D341Med (cell line): ENCODE measurements at places on chromosomes 2 and 18.

DNA sequence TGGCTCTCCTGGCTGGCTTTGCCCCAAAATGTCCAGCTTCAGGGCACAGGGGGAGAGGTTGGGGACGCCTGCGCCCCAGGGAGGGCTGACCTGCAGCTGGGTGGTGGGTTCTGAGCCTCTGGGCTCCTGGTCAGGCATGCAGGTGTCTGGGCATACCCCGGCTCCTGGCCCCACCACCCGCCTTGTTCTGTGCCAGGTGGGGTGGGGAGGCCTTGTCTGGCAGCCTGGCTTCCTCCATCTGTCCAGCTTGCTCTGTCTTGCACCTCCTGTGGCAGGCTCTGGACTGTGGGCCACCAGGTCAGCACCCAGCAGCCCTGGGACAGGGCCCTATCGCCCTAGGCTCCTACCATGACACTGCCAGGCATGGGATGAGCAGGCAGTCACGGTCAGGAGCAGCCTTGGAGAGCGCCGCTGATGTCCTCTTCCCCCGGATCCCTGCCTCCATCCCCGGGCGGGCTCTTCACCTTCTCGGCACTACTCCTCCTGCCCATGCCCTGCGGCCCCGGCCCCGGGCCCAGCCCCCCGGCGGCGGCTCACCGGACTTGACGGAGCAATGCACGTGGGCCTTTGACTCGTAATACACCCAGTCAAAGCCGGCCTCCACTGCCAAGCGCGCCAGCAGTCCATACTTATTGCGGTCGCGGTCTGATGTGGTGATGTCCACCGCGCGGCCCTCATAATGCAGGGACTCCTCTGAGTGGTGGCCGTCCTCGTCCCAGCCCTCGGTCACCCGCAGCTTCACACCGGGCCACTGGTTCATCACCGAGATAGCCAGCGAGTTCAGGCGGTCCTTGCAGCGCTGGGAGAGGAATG lies 3.6 kb downstream of the IHH start:
- DNase-seq = no peak

DNA sequence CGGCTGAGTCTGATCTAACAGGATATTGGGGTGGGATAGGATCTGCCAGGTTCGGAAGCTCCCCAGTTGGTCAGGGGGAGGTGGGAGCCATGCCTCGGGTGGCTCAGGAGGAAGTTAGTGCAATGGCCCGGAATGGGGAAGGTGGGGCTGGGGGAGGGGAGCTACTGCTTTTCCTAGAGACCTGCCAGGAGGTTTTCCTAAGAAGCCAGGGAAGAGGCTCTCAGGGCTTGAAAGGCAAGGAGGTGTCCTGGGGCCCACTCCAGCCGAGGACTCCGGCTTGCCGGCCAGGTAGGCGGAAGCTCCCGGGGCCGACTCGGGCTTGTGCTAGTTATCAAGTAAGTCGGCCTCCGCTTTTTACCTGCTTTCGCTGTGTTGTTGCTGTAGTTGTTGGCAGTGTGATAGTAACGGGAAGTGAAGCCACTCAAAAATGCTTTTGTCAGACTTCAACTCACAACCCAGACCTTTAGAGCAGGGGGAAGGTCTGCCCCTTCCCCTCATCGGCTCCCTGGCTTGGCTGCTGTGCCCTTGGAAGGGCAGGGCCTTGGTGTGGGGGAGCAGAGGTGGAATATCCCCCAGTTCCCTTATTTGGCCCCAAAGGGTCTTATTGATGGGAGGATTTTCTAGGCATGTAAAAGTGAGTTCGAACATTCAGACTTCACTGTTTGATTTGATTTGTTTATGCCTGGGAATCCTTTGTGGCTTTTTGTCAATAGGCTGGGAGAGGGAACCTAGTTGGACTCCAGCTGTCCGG lies 5.4 kb downstream of the GDF7 start:
- DNase-seq = no peak

DNA sequence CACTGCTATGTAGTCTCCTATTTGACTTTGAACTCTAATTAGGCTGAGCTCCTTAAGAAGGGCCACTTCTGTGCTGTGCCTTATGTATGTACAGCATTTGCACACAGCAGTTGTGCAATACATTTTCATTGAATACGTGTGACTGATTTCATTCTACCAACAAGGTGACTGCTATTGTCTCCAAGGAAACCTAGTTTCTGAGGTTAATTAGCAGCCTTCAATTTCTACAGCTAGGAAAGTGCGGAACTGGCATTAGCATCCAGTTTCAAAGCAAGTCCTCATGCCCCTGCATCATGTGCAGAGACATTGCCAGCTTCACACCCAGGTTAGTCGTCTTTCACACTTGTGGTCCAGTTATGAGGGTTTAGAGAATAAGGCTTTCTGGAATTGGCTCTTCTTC lies 58.6 kb downstream of the NCK2 start:
- DNase-seq = no peak

DNA sequence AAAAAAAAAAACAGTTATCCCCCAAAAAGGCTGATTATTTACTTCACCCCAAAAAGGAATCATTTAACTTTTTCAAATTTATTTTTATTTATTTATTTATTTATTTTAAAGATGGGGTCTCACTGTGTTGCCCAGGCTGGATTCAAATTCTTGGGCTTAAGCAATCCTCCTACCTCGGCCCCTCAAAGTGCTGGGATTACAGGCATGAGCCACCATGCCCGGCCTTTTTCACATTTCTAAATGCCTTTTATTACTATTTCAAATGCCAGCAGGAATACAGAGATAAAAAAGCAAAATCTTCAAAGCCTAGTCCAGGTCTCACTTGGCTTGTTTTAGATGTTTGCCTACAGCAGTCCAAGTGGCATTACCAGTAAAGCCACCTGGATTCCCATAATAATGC lies 239.1 kb downstream of the ALPK2 start:
- no peak for DNase-seq

GRCh38 chr2:178195390-178196166 lies 1.3 kb downstream of the OSBPL6 start:
- no peak for DNase-seq

DNA sequence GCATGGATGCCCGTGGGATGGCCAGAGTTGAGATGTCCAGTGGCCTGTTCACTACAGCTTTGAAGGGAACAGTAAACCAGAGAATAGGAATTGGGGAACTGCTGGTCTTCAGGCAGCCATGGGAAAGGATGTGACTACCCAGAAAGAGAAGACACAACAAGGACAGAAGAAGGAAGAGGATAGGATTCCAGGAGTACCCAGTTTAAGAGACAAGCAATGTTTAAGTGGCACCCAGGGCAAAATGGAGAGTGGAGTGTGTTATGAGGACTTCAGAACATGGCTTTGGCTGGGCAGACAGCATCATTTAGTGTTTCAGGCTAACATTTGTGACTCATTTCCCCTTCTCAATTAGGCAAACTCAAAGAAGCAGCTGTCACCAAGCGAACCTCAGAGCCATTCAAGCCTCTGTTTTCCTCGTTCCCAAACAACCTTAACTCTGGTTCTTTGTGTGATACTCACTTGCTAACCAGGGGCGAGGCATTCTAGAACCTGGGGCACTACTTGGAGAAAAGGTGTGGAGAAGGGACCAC lies 4.0 kb upstream of the FAM124B start:
- no peak for DNase-seq

DNA sequence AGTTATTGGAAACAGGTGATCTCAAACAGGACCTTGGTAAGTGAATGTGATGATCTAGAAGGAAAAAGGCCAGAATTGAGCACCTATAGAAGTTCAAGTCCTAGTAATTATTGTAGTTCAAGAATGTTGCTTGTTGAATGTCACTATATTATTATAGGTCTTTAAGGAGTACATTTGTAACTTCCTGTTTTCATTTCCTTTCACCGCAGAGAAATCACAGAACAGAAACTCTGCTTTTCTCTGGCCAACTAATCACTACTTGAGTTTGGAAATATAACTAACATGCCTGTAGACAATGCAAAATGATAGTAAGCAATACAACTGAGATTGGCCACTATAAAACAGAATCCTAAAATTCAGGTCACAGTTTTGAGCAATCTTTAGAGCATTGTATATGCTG lies 61.8 kb upstream of the EFEMP1 start:
- no peak for DNase-seq

DNA sequence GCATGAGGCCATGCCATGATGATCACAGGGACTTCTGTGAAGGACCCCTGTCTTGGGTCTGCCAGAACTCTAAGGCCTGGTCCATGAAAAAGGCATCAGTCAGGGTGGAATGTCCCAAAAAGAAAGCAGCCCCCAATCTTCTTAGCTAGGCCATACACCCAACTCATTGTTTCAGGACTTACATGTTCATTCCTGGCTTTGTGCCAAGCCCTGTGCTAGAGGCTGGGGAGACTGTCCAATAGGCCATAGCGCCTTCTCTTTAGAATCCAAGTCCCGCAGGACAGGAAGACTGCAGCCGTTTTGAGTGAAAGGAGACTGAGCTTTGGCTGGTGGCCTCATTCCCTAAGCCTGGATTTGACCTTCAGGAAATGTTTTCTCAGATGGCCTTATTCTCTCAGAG lies 247.3 kb downstream of the PRKCE start:
- no peak for DNase-seq

GRCh38 chr18:7459851-7460770 lies 107.0 kb upstream of the PTPRM start:
- no peak for DNase-seq

GRCh38 chr2:138239902-138240491 lies 261.6 kb upstream of the SPOPL start:
- no peak for DNase-seq

DNA sequence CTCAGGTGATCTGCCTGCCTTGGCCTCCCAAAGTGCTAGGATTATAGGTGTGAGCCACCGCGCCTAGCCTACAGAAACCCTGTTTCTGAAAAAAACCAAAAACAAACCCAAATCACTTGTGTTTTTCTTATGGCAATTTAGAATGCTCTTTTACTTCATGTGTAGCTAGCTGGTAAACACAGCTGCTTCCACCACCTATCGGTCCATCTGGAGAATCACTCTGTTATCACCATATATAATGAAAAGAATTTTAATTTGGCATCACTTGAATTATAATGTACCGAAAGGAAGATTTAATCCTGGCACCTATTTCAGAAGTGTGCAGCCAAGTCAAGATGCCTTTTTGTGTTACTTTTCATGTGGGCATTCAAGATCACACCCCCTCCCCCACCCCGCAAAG lies 86.5 kb upstream of the ITGB6 start:
- DNase-seq = no peak

DNA sequence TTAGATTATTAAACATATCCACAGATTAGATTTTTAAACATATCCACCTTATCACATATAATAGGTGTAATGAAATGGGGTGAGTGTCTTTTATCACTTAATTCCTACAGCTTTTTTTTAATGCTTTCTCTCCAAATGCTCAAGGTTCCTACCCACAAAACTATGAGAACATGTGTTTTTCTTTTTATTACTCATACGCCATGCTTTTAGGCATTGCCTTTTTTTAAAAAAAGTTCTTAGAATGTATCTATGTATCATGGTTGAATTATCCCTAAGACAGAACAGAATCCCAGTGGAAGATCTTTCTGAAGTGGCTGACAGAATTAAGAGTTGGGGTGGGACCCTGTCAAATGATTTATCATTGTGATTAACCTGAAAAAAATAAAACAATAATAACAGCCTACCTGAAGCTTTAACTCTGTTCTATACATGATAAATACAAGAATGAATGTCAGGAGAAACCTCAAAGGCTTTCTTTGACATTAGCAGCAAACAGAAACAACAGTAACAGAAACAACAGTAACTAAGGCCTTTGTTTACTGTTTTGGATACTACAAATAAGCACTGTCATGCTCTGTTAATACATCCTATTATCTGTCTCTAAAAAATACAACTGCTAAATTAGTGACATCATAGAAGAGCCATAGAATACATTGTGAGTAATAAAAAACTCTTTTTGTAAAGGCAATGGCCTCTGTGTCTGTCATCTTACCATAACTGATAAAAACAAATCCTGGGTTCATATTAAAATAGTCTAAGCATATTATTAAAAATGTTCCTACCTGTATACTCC lies 4.1 kb upstream of the ZNF397 start:
- DNase-seq = no peak

GRCh38 chr2:15842758-15843666 lies 97.3 kb upstream of the MYCN start:
- DNase-seq = no peak

DNA sequence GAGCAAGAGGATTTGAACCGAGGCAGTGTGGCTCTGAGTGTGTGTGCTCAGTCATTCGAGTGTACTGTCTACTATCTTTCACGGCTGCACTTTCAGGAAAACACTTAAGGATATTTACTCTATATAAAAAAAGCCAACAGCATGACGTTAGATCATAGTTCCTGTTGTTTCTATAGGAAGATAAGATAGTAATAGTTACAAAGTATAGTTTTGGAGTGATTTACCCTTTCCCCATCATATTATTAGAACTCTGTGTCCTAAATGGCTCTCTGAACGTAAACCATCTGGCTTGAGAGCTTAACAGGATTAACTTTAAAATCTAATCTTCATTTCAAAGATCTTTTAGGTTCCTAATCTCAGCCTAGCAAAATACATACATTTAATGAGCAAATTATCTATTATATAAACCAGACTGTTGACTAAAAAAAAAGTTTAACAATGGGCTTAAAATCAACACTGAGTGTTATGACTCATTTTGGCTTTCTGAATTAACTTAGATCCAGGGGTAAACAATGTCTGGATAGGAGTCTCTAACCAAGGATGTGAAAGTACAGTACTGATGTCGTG lies 150.3 kb upstream of the DNMT3A start:
- DNase-seq = peak; percentile 38

DNA sequence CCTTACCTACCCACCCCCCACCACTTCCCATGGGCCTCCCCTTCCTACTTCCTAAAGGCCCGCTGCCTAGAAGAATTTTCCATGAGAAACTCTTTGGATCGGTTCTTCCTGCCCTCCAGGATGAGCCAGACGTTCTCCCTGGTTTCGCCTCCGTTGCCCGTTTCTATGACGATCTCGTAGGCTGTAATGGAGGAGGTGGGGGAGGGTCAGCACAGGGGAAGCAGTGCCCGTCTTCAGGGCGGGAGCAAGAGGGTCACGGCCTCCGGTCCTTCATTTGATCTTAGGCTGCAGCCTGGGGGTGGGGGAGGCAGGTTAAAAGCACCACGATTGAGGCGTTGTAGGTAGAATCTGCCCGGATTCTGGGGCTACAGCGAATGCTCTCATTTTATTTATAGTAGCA lies 172.0 kb downstream of the LOXHD1 start:
- peak; percentile 30 for DNase-seq

DNA sequence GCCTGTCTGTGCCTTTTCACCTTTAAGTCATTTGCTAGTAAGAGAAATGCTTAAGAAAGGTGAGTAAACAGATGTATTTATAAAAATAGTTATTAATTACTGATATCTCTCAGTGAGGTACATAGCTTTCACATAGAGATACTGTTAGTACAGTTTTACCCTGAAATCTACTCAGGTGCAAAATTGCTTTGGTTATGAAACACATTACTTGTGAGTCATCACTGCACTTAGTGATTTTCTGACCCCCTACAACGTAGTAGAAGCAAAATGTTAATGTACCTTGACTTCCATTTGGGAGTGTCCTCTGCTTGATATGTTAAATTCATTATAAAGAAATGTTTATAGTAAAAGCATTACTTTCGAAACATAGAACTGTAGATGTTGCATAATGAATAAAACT lies 6.5 kb downstream of the GLS start:
- DNase-seq = no peak

DNA sequence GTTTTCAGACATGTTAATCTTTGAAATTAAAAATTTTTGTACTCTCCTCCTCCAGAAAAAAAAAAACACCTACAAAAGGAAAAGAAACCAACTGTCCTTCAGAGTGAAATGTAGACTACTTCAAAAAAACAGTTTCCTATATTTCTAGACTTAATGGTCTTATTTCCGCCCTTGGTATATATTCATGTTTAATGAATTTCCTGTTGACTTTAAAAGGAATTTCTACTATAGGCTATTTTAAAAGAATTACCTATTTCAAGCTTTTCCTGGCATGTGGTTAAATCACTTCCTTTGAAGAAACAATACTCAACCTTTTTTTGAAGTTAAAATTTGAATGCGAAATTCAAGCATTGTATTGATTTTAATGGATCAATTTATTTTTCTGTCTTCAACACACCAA lies 29.2 kb downstream of the GULP1 start:
- DNase-seq = no peak
